ENCODE measurements at places on chromosomes 4 and X.

DNA sequence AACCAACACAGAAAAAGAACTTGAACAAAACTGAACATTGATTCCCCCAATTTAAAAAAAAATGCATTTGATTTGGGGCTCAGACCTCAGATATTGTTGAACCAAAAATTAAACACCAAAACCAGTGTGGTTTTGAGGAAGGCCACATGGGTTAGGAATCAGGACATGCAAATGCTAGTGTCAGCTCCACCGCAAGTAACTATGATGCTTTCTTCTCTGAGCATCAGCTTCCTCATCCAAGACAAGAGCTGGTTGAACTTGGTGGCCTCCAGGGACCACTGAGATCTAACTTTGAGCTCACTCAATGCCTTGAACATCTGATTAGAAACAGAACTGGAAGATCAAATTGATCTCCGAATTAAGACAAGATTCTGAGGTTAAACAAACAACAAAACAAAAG is 142.9 kb upstream of the NWD2 start:
- DNase-seq, result no peak

DNA sequence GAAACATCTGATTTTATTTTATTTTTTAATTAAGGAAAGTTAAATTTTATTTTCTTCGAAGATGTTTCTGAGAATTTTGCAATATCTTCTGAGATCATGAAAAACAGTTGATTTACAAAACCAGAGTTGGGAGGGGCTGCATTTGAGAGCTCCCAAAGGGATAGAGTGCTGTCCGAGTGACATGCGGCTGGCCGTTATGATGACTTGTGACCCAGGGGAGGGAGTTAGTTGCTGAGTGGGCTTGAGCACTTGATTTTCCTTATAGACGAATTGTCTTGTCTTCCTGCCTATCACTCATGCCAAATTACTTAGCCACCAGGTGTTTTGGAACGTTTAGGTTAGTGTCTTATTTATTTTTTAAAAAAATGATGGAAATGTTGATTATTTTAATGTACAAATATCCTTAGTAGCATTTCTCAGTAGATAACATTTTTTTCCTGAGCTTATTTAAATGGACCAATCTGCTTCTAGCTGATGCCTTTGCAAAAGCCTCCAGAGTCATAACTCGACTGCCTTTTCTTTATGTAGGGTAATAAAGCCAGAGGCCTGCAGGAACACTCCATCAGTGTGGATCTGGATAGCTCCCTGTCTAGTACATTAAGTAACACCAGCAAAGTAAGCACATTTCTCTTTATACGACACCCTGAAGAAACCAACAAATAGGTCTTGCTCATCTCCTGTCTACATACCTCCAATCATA is 85.2 kb downstream of the PTTG2 start:
- no peak for DNase-seq

- DNase-seq, result no peak
Observed at GRCh38 chr4:152926959-152927358, 9.2 kb upstream of the FHDC1 start.

GRCh38 chrX:40083979-40084359 is 13.8 kb downstream of the BCOR start:
- no peak for DNase-seq

- no peak for DNase-seq
Observed at GRCh38 chr4:7111441-7111840, 43.6 kb upstream of the GRPEL1 start.

GRCh38 chrX:132367314-132367713 is 121.5 kb downstream of the MBNL3 start:
- DNase-seq, result no peak

- peak; percentile 44 for DNase-seq
Observed at GRCh38 chr4:2837904-2838496, 5.6 kb upstream of the ADD1 start.

DNA sequence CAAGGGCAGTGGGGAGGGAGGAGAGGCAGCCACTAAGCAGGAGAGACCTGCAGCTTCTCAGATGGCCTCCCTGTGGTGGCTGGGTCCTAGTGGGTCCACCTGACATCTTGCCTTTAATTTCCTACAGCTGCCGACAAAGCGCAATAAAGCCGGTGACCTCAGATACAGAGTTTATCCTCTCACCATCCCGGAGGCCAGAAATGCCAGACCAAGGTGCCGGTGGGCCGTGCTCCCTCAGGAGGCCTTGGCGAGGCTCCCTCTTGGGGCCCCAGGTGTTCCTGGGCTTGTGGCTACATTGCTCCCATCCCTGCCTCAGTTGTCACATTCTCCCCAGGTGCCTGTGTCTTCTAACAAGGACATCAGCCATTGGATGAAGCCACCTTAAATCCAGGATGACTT is 103.0 kb downstream of the ADRA2C start:
- no peak for DNase-seq

DNA sequence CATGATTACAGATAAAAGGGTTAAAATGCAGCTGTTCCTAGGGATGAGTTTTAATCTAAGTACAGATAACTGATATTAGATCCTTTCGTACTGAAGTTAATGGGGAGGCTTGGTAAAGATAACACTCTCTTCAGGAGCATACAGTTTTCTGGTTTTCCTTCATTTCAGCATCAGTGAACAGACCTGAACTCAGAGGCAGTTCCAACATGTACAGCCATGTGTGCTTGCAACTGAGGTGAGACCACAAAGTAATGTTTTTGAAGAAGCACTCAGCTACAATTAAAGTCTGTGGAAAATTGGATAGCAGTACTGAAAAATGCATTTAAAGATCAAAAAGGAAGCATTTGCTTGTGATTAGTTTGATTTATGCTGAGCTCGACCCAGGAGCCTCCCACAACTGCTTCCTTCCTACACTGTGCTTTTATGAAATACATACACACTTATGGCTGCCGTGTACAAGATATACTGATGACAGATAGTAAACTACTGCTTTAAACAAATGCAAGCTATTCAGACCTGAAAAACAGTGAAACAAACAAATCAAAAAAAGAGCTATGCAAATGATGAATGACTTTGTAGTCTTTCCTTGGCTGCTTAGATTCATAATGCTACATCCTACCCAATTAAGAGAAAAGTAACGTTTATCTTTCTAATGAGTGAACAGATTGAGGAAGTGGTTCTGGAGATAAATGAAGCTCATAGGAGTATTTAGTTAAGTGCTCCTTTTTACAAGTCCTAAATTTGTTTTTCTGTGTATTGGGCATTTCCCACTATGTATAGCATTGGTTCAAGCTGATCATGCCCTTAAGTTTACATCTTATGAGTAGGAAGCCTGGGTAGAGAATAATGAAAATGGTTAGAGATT is 68.4 kb downstream of the PDLIM5 start:
- DNase-seq, result no peak

- DNase-seq, result no peak
Observed at GRCh38 chr4:184573701-184574100, 75.5 kb downstream of the CASP3 start.

GRCh38 chrX:12673487-12673886 is 117.7 kb upstream of the PRPS2 start:
- DNase-seq, result no peak

- no peak for DNase-seq
Observed at GRCh38 chr4:114601304-114602052, 2.9 kb downstream of the UGT8 start.

- DNase-seq, result no peak
Observed at GRCh38 chrX:69807400-69807799, 191.5 kb downstream of the EDA start.

DNA sequence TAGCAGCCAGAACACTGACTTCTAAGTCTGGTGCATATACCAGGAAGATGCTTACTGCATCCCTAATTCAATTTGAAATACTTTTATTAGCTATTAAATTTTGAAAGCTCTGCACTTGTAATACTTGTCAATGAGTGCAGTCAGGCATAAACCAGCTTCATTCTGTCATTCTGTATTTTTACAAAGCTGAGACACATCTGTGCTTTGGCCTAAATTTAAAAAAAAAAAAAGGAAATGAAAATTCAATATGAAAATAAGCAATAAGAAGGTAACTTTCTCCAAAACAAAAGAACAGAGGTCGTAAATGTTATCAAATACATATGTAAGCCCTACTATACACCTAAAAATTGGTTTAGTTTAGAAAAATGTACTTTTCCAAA is 7.0 kb downstream of the SMIM14 start:
- no peak for DNase-seq

DNA sequence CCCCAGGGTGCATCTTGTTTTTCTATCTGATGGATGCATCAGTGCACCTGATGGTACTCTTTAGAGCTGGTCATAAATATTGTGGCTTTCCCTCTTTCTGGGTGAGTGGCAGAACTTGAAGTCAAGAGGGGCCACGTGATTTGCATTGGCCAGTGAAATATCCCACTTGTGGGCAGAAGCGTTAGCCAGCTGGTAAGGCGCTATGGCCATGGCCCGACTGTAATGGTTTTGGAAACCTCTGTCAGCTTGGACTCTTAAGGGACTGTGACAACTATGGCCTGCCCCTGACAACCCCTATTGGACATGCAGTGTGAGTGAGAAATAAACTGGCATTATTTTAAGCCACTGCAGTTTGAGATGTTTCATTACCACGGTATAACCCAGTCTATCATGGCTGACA is 72.8 kb downstream of the SEL1L3 start:
- no peak for DNase-seq

GRCh38 chrX:51694254-51694653 is 11.6 kb upstream of the CENPVL2 start:
- no peak for DNase-seq

- no peak for DNase-seq
Observed at GRCh38 chr4:153931804-153932203, 142.9 kb upstream of the SFRP2 start.

DNA sequence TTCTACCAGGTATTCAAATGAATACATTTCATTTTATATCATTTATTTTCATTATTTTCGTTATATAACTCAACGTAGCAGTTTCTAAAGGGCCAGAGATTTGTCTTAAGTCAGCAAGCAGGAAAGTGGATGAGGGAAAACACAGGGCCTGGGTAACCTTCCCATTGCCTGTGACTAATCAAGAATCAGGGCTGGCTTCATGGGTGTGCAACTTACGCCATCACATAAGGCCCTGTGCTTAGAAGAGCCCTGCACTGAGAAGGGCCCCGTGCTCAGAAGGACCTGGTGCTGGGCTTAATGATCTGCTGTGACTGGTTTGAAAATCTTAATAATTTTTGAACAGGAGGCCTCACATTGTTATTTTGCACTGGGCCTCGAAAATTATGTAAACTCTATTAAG is 65.4 kb upstream of the FAM9C start:
- DNase-seq, result no peak

DNA sequence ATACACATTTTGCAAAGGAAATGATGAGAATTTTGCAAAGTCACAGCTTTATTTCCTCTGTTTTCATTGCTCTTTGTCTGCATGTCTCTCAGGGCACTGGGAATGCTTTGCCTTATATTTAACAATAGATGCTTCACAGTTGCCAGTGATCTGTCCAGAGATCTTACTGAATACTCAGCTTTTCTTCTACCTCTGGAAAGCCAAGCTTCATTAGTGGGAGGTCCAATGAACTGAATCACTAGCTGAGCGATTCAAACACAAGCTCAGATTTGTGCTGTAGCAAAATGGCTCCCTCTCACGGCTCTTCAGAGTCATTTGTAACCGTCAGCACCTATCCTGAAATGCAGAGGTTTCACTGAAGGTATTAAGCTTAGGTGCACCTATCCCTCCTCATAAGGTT is 138.9 kb downstream of the DCLK2 start:
- DNase-seq, result no peak

- no peak for DNase-seq
Observed at GRCh38 chrX:10010686-10011085, 43.5 kb downstream of the CLDN34 start.

- no peak for DNase-seq
Observed at GRCh38 chr4:37827030-37827685, 672 bp downstream of the PGM2 start.

- DNase-seq, result no peak
Observed at GRCh38 chrX:129599499-129599898, 55.3 kb downstream of the APLN start.

GRCh38 chr4:152278505-152279233 is 257.2 kb downstream of the FBXW7 start:
- no peak for DNase-seq

DNA sequence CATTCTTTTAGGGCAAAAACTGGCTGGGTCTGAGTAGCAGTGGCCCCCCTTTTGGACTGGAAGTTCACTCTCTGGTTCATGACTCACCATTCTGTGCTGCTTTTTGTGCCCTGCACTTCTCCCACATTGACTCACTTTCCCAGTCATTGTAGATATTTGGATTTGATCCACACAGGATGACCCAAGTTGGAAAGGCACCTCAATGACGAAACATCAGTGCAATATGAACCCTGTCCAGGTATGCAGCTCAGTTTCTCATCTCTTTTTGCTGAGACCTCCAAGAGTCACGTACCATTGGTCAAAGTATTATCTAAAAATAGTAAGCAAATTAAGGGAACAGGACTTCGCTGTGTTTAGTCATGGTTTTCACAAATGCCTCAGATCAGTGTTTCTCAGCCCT is 92.7 kb downstream of the CBLL2 start:
- DNase-seq, result no peak

DNA sequence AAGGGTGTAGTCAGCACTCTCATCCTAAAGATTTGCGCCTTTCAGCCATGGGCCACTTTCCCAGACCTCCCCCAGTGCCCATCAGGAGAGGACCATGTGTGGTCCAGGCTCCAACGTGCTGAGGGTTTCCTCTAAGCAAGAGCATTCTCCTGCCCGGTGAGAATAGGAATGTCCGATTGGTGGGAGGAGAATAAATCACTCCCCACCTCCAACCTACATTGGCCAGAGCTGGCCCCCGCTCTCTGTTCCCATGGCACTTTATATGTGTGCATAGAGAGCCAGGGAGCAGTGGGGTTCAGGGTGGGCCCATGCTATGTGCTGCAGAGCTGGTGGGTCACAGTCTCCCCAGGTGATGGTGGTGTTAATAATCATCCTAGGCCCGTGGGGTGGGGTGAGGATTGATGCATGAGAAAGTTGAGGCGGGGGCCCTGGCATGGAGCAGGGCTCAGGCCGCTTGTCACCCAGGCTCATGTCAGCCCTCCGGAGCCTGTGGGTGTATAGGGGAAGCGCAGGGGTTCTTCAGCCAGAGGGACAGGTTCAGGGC is 6.8 kb upstream of the SORCS2 start:
- no peak for DNase-seq

DNA sequence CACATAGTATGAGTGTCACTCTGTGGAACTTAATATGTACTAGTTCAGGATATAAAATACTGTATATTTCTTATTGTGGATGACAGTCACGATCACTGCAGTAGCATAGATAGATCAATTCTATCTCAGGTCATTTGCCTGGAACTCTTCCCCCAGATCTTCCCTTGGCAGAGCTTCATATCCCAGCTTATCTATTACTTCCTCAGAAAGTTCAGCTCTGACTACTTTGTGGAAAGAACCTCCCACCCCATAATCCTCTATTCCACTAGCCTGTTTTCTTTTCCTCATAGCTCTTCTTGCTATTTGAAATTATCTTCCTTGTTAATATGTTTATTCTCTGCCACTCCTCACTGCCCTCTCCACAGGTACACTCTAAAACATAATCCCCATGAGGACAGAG is 10.9 kb downstream of the FAM241A start:
- DNase-seq, result no peak

DNA sequence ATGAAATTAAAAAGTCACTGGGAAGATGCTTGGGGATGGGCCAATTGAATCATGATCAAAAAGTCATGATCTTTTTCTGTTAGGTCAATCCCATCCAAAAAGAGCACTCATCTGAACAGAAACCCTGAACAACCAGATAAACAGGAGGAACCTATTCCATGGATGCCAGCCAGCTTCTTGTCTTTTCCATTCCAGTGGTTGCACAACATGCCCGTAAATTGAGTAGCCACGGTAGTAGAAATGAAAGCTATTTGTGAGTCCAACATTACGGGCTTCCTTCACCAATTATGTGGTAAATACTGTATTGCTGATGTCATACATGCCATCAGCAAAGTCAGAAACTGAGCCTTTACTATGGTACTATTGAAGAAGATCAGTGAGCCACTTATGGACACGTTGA is 982.4 kb upstream of the HS3ST1 start:
- DNase-seq, result no peak

Measured in stimulated activated CD4-positive, alpha-beta T cell treated with anti-CD3 and anti-CD28 coated beads, TNF-alpha, amount 100 ng/mL, for 4 hours (primary cell).